ENCODE measurements at places on chromosomes 3 and 15.

- no peak for DNase-seq
Observed at GRCh38 chr3:105385819-105386508, 19.3 kb downstream of the ALCAM start.

DNA sequence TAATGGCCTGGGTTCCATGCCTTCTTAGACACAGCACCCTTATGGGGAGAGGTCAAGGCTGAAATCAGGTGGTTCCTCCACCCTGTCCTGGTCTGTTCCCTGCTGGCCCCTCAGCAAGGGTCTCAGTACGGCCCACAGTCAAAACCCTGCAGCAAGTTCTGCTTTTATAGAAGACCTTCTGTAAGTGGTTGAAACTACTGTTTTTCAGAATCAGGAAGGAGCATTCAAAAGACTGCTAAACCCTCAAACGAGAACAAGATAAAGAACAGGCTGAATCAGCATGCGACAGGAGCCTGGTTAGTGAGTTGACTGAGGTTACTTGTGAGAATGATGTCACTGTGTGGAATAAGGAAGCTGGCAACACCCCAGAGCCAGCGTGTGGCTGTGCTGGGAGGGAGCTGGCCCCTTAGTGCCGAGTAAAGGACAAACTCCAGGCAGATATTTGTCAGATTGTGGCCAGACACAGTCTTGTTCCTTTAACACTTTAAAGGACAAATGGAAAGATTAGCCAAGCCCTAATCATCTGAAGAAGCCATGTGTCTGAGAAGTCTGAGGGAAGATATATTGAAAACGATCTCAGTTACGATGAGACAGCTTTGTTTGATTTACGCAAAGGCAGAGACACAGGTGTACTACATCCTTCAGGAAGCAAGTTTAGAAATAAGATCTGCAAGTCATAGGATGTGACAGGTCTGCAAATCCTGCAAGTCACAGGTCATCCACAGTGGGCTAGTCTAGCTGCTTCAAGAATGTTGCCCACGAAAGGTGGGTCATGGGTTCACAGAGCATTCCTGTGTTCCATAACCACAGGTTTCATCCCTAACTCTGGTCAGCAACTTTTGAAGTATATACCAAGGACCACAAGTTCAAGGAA is 54.0 kb downstream of the B3GNT5 start:
- DNase-seq, result no peak

GRCh38 chr3:192642651-192643050 is 84.7 kb downstream of the FGF12 start:
- DNase-seq, result no peak

- no peak for DNase-seq
Observed at GRCh38 chr3:72270072-72270681, 485.2 kb upstream of the PROK2 start.

DNA sequence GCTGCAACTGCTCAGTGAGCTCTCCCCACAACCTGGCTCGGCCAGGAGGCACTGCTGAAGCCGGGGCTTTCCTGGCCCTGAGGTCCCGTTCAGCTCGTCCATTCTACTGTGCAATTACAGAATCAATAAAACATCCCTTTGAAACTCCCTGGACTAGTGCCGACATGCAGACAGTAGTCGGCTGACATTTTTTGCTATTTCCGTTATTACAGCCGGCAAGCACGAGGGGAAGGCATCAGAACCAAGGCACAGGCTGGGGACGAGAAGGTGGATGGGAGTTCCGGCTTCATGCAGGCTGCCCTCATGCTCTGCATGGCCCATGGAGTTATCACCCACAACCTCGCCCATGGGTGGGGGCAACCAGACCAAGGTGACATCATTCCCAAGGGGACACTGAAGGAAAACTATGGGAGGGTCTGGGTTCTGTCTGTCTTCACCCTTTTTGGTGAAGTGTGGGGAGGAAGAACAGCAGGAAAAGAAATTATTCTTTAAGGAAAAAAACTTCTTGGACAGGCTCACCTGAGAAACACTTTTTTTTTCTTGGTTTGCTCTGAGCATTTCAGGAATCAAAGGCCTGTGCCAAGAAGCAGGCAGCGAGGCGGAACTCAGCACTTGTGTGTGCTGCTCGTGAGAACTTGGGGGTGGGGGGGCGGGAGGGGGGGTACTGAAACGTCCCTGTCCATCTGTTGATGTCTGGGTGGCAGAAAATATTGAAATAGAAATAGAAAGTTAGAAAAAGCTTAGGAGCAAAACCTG is 154.5 kb downstream of the FOXP1 start:
- no peak for DNase-seq

GRCh38 chr15:80831606-80832224 is 52.5 kb downstream of the CEMIP start:
- no peak for DNase-seq

DNA sequence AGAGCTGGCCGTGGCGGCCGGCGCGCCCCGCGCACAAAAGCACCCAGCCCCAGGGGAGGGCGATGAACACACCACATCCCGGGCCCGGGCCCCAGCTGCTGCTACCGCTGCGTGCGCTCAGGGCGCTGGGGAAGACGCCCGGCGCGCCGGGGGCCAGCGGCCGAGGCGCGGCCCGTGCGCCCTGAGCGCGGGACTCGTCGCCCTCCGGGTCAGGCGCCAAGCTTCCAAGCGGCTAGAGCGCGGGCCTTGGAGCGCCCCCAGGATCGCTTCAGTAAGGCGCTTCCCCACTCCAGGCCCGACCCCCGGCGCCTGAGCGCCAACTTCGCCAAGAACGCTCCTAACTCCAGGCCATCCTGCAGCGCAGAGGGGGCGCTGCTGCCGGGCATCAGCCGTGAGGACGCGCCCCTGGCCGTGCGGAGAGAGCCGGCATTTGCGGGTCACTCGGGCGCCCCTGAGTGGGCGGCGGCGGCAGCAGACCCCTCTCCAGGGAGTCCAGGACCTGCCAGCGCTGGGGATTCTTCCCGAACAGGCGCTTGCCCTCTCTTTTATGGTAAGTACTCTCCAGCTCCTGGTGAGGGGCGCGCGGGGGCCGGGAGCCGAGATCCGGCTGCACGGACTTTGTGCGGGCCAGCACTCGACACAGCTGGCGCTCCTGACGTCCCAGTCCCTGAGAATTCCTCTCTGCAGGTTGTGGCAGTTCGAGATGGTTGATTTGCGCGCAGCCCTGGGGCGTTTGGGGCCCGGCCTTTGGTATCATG is 475 bp downstream of the SPSB4 start:
- DNase-seq, result no peak

Data from stimulated activated CD8-positive, alpha-beta memory T cell treated with anti-CD3 and anti-CD28 coated beads, Interleukin-15, amount 100 ng/mL, for 1 hour (primary cell).